ENCODE measurements at places on chromosomes 7 and 10.

DNA sequence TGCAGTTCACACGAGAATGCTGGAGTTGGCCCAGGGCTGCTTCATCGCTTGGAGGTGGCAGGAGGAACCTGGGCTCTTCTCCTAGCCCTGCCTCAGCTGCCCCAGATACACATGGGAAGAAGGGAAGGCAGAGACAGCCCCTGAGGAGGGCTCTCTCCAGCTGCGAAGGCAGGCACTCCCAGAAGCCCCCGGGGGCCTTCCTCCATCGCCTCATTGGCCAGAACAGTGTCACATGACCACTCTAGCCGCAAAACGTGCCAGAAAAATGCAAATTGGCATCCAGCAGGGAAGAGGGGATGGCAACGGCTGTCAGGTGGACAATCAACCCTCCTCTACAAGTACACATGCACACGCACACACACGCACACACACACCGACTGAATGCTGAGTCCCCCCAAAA lies 217.8 kb upstream of the FRMD4A start:
- no peak for DNase-seq

DNA sequence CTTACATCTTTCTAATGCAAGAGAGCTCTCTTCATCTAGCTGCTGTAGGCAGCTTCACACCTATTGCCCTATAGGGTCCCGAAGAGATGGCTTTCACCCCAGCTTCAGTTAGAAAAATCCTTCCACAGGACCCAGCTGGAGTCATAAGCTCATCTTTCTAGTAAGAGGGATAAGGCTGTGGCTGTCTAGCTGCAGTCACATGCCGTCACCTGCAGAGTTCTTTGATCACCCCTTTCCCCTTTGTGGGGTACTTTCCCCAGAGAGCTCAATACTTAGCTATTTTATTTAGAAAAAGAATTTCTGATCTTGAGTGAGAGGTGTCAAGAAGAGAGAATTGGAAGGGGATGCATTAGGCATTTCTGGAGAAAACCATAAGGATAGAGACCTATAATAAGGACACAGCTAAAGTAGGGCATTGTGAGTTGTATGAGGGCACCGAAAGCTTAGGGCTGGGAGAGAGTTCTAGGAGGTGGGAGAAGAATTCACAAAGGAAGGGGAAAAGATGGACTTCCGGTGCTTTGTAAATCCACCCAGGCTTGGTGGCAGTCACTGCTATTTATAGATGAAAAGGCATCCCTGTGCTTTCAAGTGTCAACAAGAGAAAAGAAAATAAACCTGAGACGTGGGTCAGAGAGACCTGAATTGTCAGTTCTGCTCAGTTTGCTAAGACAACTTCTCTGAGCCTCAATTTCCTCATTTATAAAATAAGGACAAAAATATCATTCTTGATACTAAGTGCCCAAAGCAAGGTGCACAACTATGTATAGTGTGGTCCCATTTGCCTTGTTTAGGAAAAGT lies 11.1 kb upstream of the ST8SIA6 start:
- DNase-seq, result no peak

DNA sequence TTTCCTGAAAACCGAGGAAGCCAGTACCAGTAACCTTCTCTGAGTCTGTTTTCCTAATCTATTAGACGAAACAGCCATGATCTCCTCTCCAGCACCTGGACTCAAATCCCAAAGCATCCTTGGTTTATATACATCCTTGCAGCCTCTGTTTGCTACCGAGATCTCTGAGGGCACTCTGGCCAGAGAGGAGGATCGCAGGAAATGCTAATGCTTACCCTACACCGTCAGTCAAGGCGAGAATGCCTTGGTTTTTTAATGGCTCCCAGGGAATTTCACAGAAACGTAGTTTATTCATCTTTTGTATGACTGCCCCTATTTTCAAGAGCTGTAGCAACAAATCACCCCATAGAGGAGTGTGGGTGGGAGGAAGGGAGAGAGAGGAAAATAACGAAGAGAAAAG lies 91.5 kb upstream of the CALN1 start:
- no peak for DNase-seq

DNA sequence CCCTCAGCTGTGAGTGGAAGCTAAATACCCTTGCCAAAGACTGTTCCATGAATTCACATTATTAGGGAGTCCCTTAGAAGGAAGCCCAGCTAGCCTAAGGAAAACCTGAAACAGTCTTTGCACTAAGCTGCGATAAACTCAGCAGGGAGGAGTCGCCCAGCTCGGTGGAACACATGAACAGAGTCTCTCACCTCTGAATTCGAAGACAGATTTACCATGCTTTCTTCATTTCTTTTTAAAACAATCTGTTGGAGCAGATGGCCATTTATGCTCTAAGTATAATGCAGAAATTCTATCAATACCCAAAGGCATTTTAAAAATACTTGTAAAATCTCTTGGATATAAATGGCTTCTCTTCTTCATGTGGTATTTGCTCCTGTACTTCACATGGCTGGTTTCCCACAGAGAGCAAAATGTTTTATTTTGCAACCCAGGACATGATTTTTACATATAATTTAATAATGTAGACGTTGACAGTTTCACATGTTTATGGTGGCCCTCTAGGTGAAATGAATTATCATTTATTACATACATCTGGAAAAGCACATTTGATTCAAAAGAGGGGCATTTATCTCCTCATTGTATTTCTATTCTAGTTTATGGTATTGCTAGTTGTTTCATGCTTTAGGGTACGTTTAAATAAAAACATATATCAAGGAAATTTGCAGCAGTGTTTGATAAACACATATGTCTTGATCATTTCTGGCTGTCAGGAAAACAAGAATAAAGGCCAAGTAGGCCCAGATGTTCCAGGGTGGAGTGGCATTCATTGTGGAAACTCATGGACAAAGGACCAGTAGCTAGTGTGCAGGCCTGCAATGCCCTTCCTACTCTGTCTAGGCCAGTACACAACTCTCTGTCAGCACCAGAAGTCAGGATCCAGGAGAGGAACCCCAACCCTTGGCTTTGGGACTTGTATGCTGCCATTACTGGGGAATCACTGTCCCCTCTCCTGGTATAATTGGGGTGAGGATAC lies 52.2 kb downstream of the LRGUK start:
- DNase-seq, result no peak

DNA sequence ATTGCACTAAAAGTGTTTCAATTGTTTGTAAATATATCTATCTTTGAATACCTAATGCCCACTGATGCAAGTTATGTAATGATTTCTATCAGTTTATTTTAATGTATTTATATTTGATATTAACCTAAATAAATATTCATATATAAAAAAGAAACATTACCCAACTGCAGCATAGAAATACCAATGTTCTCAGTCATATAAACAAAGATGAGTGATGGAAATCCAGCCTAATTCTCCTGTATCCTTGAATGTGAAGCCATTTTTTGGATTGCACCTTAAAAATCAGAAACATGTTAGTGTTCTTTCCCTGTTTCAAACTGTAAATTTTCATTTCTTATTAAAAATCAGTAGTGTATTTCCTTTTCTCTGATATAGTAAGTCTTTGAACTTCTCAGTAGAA lies 305.8 kb upstream of the GNAI1 start:
- no peak for DNase-seq

GRCh38 chr7:43869867-43870240 lies 537 bp upstream of the MRPS24 start:
- DNase-seq, result no peak

- DNase-seq, result peak; percentile 79
These were observed 11.6 kb downstream of the LBX1 start for GRCh38 chr10:101217450-101218281.

GRCh38 chr10:5467634-5468255 lies 31.6 kb downstream of the CALML5 start:
- no peak for DNase-seq

DNA sequence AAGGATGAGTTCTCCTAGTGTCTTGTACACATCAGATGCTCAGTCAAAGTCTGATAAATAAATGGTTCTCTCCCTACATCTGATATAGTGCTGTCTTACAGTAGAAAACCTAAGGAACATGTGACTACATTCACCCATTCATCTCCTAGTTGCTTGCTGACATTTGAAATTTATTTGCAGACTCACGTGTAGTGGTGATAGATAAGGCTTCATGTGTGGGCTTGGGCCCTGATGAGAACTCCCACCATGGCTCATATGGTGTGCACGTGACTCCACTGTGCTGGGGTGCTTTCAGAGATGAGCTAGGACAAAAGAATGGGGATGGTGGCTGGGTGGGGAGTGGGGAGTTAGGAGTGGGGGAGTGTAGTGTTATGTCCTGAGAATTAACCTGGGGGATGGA lies 287.3 kb downstream of the RPS24 start:
- DNase-seq, result no peak

- DNase-seq, result no peak
These were observed 24.5 kb downstream of the SPOCK2 start for GRCh38 chr10:72063703-72064391.

GRCh38 chr10:132507956-132508490 lies 29.6 kb upstream of the INPP5A start:
- no peak for DNase-seq

GRCh38 chr10:22977751-22978150 lies 49.9 kb downstream of the ARMC3 start:
- no peak for DNase-seq

- DNase-seq, result no peak
These were observed 73.8 kb upstream of the SLF2 start for GRCh38 chr10:100838986-100839385.

GRCh38 chr7:155230169-155230593 lies 67.5 kb upstream of the INSIG1 start:
- no peak for DNase-seq

DNA sequence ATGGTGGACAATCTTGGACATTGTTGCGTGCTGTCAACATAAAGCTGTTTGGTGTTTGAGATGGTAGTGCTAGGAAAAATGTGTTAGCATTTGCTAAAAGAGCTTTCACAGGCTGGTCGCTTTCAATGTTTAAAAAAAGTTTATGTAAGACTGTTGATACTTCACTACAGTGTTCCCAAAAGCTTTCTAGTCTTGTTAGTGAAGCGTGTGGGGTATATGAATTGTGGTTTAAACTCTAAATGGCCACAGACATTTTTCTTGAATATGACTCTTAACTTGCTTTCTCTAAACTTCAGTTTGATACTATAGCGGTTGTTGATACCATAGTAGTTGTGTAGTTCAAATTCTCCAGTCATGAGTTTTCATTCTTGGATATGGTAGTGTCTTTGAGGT lies 44.9 kb downstream of the MCU start:
- DNase-seq, result no peak

DNA sequence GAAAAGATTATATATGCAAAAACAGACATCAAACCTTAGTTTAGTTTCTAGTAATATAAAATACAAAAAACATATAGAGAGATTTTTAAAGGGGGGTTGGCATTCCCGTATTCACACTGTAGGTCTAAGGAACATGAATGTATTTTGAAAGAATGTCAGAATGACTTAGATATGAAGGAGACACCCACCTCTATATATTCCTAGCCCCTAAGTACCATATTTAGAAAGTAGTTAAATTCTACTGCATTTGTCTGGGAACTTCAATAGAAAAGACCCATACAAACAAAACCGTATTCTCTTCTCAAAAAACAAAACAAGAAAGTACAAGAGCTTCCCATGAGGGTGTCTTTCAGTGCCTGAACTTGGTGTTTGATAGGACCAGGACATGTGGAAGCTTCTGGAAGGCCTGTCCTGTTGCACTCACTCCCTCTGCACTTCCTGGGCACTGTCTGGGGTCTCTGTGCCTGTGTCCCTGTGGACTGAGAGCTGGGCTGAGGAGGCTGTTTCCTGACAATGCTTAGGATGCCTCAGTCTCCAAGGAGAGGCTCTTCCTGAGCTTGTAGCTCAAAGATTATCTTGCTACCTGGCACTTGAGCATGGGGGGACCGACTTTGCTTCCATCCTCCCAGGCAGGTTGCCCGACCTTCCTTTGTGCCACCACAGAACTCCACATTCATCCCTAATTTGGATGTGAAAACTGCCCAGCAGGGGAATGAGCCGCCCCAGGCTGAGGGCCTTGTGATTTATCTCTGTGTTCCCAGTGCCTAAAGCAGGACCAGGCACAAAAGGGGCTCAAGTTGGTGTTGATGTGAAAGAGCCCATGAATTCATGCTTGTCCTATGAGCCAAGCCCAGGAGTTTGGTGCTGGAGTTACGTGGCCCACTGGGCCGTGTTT lies 44.4 kb upstream of the KLF6 start:
- DNase-seq, result no peak

DNA sequence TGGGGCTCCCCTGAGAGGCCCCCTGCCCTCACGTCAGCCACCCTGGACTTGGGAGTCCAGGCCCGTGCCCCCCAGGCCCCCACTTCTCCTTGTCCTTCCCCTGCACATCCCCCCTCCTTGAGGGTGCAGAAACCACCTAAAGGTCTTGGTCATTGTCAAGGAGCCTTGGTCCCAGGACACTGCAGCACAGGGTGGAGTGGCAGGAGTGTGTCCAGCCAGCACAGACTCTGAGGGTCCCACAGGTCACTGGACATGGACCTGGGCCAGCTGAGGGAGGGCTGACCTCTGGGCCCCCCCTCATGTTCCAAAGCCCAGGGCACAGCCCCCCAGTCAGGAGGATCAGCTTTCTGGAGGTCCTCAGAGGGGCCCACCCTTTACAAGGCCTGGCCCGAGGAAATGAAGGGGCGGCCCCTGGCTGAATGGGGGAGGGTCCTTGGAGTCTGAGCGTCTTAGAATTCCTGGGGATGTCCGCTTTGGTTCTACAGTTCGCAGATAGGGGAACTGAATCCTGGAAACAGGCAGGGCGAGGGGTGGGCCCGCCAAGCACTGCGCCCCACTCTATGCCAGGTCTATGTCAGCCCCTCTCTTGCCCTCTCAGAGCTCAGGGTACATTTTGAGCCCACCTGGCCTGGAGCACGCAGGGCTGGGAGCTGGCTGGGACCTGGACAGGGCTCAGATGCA lies 54.0 kb downstream of the PWWP2B start:
- no peak for DNase-seq

- no peak for DNase-seq
These were observed 424.3 kb downstream of the KIF20B start for GRCh38 chr10:90125456-90126255.

DNA sequence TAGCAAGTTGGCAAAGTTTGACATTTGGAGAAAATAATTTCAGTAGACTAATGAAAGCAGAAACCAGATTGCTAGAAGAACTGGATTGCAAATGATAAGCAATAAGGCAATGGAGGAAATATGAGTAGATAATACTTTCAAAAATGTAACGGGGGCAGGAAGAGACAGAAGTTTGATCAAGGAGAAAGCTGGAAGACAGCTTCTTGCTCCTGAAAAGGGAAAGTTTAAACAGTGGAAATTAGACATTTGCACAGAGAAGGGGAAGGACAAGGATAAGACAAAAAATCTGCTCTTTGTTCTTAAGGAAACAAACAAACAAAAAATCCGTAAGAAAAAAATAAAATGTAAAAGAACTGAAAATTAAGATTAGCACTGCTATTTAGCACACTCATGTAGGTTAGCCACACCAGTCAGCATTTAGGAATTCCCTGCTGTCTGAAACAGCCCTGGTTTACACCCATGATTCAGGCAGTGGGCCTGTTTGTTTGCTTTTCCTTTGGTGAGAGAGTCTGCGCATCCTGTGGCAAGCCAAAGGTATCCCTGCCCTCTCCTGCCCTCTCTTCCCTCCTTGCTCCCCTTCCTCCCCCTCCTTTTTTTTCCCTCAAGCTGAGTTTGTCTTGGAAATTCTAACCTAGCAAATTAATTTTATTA lies 104.3 kb upstream of the CAV2 start:
- DNase-seq, result no peak

GRCh38 chr10:19730907-19731217 lies 85.4 kb upstream of the PLXDC2 start:
- DNase-seq, result no peak

Data from NCI-H82 (cell line).